ENCODE measurements at places on chromosomes 2 and 18. TPM values are rescaled to one million over a fixed set of nuclear protein-coding genes. Genes with fewer than 3 reads are reported as not detected.

The MAP3K20 gene
- total RNA-seq: 29.8 TPM

The OSR1 gene
- total RNA-seq: 1.3 TPM

The DIPK1C gene
- 1.6 TPM for total RNA-seq

The BMP10 gene
- not detected for total RNA-seq

The LINC00305 gene
- not detected for total RNA-seq

The SERPINB11 gene
- not detected for total RNA-seq

The LTBP1 gene
- 4.8 TPM for total RNA-seq

DNA sequence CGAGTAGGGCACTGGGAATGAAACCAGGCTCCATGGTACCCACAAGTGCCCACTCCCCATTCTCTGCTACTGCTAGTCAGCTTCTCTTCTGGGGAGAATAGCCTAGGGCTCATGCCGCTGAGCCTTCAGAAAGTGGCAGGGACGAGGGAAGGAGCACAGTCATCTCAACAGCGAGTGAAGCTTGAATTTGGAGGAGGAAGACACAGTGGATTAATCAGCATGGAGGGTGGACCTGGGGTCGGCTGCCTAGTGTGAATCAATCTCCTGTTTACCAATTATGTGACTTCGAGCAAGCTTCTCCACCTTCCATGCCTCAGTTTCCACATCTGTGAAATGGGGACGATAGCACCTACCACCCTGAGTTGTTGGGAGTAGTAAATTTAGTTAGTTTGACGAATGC is 157.0 kb downstream of the SEPTIN10 start:
- no peak for DNase-seq

DNA sequence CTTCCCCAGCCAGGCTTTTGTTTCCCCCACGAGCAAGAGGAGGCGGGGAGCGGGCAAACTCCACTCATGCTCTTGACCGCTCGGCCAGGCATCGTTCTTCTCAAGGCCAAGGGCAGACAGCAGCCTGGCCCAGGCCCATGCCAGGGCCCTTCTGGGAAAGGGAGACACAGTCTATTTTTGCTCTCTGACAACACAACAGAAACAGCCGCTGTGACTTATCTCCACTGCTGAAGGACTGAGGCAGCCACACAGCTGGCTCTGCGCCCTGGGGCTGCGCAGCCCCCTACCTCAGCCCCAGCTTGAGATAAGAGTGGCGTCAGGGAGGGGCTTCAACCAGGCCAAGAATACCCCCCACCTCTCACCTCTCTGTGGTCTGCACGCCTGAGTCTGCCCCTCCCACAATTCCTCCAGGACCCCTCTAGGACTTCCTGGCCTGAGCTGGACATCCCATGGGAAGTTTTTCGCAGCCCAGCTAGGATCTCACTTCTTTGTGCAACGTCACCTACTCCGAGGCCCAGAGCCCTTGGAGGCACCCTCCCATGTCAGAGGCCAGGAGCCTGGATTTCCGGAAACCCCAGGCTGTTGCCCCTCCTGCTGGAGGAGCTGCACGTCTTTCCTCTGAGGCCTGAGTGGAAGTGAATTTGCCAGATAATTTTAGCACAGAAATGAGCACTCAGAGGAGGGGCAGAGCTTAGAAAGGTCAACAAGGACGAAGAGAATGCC is 118.9 kb upstream of the OTOS start:
- no peak for DNase-seq

GRCh38 chr18:36592282-36592681 is 236.5 kb downstream of the TPGS2 start:
- no peak for DNase-seq

DNA sequence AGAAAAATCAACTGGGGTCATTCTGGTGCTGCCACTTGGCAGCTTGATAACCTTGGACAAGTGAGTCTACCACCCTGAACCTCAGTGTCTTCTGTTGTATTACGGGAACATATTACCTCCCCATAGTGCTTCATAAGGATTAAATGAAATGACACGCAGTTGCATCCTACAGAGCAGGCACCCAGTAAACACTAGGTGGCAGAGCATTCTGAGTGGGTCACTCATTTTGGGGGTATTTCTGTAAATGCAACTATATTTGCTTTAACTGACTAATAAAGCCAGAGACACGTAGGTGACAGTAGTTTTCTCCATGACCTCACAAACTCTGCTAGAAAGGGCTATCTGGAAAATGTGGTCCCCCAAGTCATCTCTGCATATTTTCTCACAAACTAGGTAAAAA is 4.7 kb downstream of the CD226 start:
- no peak for DNase-seq

- DNase-seq: peak; percentile 90
Observed at GRCh38 chr2:144519934-144520731, at the start of gene ZEB2. TSS of gene ZEB2 (minus strand) at chr2:144520119. CDS start at chr2:144517350, 2,769 bp downstream.

DNA sequence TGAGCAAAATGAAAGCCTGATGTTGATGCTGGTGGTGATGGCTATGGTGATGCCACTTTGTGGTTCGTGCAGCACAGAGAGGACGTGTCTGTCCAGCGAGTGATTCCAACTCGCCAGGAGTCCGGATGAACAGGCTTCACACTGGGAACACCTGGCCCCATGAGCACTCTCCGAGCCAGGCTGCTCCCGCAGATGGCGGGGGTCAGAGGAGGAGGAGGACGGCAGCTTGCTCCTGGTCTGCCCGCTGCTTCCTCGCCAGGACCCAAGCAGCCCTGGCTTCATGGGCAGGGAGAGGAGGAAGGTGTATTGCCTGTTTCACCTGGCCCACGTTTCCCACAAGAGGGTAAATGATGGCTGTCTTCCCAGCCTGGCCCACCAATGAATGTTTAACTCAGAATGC is 121.6 kb downstream of the MTCL1 start:
- DNase-seq: no peak

DNA sequence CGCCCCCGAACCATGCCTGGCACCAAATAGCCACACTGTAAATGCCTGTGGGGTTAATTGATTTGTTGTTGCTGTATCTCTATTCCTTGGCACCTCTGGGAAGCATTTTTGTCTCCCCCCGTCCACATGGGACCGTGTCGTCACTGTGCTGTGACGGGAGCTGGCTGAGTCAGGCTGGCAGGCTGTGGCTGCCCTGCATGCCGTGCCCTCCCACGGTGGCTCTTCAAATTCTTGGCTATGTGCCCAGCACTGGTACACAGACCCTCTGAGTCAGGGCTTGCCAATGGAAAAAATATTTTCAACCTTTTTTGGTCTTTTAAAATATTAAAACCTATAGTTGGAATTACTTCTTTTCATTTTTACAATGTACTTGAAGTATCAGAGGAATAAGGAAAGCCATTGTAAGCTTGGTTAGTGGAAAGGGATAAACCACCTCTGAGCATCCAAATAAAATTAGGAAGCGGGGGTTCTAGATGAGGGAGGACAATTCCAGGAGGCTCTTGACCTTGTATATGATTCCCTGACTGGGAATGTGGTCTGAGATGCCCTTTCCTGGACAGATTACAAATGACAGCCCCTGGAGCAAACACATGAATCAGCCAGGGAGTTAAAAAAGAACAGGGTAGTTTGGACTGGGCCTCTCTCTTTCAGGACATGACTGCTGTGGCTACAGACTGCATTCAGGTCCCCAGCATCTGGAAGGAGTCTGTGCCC is 59.4 kb downstream of the DGKD start:
- DNase-seq: peak; percentile 96

- peak; percentile 20 for DNase-seq
Observed at GRCh38 chr2:37829202-37829601, 95.9 kb upstream of the RMDN2 start.

- no peak for DNase-seq
Observed at GRCh38 chr2:43003702-43004101, 211.3 kb upstream of the HAAO start.

GRCh38 chr2:46254474-46254873 is 42.7 kb upstream of the EPAS1 start:
- DNase-seq: no peak

- DNase-seq: no peak
Observed at GRCh38 chr2:230520061-230520874, 104.3 kb downstream of the SP100 start.

Measured in H4 (cell line).